Progenitor cell of endocrine pancreas (in vitro differentiated cells): ENCODE measurements at places on chromosomes 5 and 9.

DNA sequence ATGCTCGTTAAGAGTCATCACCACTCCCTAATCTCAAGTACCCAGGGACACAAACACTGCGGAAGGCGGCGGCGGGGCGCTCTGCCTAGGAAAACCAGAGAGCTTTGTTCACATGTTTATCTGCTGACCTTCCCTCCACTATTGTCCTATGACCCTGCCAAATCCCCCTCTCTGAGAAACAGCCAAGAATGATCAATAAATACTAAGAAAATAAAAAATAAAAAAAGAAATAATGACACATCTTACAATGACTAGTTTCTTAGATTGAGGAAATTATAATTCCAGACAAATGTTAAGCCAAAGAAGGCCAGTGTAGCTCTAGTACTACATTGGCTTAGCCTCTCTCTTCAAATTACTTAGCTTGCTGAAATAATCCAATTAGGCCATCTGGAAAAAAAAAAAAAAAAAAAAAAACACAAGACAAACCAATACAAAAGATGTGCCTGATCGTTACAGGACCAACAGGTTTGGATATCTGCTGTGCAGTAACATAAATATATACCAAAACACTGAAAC lies 58.0 kb downstream of the ANXA2R start:
- no peak for DNase-seq

- no peak for DNase-seq
Measured at GRCh38 chr9:34027845-34028574, 20.7 kb downstream of the UBAP2 start.

- no peak for DNase-seq
Measured at GRCh38 chr9:29176231-29176630, 1603.0 kb upstream of the C9orf72 start.

GRCh38 chr9:34896112-34896511 lies 62.0 kb upstream of the PHF24 start:
- DNase-seq: no peak

- DNase-seq: no peak
Measured at GRCh38 chr5:124199893-124200292, 546.5 kb downstream of the ZNF608 start.

DNA sequence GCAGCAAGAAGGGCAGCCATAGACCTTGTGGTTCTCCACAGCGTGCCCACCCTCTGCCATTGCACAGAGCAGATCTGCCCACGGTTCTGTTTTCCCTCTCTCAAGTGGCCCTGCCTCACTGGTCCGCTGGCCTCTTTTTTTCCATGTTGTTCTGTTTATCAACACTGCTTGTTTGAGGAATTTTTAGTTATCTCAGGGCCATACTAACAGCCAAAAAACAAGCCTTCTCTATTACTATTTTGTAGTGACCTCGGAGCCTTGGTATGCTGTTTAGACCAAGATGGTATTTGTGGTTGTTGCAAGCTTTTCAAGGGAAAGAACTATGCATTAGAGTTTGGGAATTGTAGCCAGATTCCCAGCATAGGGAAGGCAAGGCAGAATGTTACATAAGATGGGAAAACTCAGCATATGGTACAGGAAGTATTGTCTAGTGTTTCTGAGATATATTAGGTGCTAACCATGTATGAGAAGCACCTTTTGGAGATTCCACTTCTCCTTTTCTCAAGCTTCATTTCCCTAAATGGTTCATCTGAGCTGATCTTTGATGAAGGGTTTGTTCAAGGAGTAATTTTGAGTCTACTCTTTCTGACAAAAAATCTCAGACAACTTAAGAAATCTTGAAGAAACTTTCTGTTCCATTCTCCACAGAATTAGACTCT lies 54.3 kb downstream of the NUP214 start:
- no peak for DNase-seq

GRCh38 chr5:142181096-142181495 lies 72.5 kb downstream of the NDFIP1 start:
- no peak for DNase-seq

DNA sequence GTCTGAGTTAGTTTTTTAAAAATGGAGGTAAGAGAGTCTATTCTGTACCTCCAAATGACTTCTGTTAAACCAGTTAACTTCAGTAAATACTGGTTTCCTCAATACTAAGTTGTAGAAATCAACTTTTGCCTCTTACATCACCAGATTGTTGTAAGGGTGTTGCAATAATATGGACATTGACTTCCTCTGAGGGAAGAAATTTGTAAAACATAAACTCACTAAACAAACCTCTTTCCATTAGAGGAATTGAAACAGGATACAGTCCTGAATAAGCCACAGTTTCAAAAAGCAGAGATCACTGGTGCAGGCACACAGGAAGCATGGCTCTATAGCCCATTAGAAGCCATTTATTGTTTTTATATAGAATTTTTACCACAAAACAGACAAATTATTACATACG lies 32.7 kb upstream of the SLCO6A1 start:
- no peak for DNase-seq

DNA sequence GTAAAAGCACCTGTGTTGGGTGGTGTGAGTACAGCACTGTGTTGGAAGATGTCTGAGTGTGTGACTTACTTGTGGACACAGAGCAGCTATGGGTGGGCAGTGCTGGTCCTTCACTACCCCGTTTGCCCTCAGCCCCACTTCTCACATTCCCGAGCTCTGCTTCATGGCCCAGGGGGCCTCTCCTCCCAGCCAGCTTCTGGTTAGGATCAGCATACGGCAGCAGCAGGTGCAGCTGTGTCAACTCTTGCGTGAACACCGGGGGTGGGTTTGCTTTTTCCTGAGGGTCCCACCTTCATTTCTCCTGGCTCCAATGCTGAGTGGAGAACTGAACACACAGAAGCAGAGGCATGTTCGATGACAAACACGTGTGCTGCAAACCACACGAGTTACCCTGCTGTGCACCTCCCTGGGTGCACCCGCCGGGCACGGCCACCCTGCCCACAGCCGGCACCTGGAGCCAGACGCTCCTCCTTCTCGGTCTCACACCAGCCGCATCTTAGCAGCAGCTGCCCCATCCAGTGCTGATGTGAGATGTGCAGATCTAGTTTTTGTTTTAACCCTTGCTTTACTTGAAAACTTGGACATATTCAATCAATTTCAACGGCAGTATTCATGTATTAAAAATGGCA lies 14.9 kb upstream of the SLC6A3 start:
- no peak for DNase-seq

GRCh38 chr5:17854901-17855300 lies 220.6 kb downstream of the TAF11L14 start:
- no peak for DNase-seq

GRCh38 chr5:107257885-107258520 lies 412.7 kb downstream of the EFNA5 start:
- no peak for DNase-seq

DNA sequence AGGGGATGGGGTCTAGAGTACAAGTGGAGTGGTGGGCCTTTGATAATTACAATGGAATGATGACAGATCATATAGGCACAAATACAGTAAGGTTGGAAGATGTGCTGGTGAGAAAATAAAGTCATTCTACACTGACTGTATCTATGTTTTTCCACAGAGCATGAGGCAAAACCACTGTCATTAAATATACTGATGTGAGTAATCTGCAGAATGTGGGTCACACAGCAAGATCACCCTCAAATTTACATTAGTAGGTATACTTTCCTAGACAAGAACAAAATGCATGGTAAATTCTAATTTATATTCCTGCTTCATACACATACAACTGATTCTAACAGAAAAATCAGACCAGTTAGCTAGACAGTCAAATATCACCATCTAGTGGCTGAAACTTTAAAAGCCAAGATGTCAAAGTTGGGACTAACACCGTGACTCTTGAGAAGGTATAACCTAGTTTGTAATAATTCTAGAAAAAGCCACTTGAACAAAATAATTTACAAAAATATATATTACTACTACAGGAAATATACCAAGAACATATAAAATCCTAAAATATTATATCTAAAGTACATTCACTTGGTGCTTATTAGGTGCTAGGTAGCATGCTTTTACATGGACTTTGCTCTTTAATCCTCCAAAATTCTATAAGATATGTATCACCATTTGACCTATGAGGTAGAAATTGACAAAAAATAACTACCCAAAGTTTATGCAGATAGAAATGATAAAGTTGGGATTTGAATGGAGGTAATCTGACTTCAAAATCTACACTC lies 19.5 kb downstream of the TTC33 start:
- DNase-seq: no peak

GRCh38 chr5:61301341-61302199 lies 30.5 kb upstream of the ZSWIM6 start:
- DNase-seq: no peak

- no peak for DNase-seq
Measured at GRCh38 chr5:176350416-176350815, 11.1 kb downstream of the KIAA1191 start.

DNA sequence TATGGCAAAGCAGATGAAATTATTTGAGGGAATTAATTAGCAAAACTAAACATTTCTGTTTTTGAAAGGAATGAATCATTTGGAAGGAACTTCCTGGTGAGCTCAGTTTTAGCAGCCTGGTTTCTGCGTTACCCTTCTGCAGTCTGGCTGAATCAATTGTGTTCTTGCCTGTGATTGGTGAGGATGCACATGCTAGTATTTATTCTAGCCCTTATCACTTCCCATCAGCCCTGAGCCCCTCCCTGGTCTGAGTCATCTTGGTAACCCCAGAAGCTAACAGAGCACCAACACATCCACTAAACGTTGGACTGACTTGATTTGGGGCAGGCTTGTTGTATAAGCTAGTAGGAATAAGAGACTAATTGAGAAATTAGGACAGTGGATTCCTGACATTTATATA lies 6.6 kb downstream of the TJP2 start:
- no peak for DNase-seq

- no peak for DNase-seq
Measured at GRCh38 chr5:167835146-167835545, 456.3 kb upstream of the WWC1 start.
